ENCODE measurements at places on chromosomes 6 and 20. TPM values are rescaled to one million over a fixed set of nuclear protein-coding genes. Genes with fewer than 3 reads are reported as not detected.

The VSX1 gene
- not detected for total RNA-seq

The TOMM34 gene
- 22.2 TPM for total RNA-seq

The LGSN gene
- not detected for total RNA-seq

The TTK gene
- total RNA-seq = 8.5 TPM

The HLA-B gene
- total RNA-seq = 1,456 TPM

The GNRH2 gene
- total RNA-seq = not detected

The TAF8 gene
- 19.1 TPM for total RNA-seq

Data from dermis blood vessel endothelial cell (primary cell).